ENCODE measurements at places on chromosomes 6 and 20.
A peak's percentile ranks its signal among the peaks of the same experiment; 100 is the strongest.

DNA sequence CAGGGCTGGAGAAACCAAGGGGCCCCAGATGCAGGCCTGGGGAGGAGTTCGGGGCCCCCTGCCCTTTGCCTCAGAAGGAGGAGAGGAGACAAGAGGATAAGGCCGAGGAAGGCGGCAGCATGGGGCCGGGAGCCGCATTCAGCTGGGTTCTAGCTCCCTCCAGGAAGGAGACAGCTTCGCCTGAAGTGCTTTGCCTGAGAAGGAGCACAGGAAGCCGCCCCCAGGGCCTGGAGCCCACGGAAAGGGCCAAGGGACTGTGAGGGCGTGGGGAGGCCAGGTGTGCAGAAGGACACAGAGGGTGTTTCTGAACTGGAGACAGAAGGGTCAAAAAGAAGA lies 121.4 kb downstream of the AGPAT4 start:
- peaks cover 10% of the 10 kb centered on the region for H3K36me3 ChIP-seq
- no peak for DNase-seq
- no peak overlapping the region for H3K27ac ChIP-seq
- no peak overlapping the region for H3K4me3 ChIP-seq
- H3K4me1 ChIP-seq, result no peaks in the 10 kb centered on the region

- no peak for DNase-seq
- H3K27ac ChIP-seq, result no peak overlapping the region
- H3K27me3 ChIP-seq, result no peaks in the 10 kb centered on the region
- no peaks in the 10 kb centered on the region for H3K4me1 ChIP-seq
- peaks cover 38% of the 10 kb centered on the region for H3K36me3 ChIP-seq
- no peak overlapping the region for H3K4me3 ChIP-seq
Measured at GRCh38 chr20:37737826-37738420, 44.1 kb downstream of the CTNNBL1 start.

DNA sequence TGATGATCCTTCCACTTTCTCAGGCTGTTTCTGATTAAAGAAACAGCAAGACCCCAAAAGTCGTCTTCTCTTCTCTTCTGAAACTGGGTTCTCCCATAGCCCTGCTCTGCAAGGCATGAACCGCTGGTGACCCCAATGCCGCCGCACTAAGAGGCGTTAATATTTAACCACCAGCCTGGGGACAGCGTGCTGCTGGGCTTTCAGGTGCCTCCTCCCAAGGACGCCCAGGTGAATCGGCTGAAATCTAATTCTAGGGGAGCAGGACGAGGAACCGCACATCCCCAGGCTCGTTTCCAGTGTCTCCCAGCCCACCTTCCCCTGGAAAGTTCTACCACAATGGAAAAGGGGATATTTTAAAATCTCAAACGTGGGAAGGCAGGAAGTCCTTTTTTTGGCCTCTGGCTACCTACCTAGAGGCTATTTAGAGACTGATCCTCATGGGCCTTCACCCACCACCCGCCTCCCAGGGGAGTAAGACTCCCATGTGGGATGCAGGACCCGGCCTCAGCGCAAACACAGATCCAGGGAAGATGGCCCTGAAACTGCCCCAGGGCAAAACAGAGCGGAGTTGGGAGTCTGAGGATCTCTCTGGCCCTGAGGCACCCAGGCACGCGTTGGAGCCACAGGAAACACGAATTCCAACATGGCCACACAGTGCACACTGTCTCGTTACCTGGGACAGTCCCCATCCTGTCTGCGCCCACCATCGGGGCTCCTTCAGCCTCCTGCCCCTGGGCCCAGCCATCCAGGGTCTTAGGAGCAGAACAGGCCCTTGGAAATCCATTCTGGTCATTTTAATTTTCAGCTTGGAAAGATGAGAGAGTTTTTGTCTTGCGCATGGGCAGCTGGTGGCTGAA lies 56.2 kb downstream of the BMP7 start:
- no peaks in the 10 kb centered on the region for H3K4me1 ChIP-seq
- H3K4me3 ChIP-seq, result no peak overlapping the region
- no peaks in the 10 kb centered on the region for H3K36me3 ChIP-seq
- H3K27ac ChIP-seq, result no peak overlapping the region
- H3K27me3 ChIP-seq, result no peaks in the 10 kb centered on the region

GRCh38 chr20:62313021-62313420 lies 10.2 kb downstream of the ADRM1 start:
- H3K36me3 ChIP-seq, result peaks cover 13% of the 10 kb centered on the region
- no peak overlapping the region for H3K27ac ChIP-seq
- H3K27me3 ChIP-seq, result no peaks in the 10 kb centered on the region
- no peak for DNase-seq
- H3K4me1 ChIP-seq, result no peaks in the 10 kb centered on the region
- H3K4me3 ChIP-seq, result no peak overlapping the region

DNA sequence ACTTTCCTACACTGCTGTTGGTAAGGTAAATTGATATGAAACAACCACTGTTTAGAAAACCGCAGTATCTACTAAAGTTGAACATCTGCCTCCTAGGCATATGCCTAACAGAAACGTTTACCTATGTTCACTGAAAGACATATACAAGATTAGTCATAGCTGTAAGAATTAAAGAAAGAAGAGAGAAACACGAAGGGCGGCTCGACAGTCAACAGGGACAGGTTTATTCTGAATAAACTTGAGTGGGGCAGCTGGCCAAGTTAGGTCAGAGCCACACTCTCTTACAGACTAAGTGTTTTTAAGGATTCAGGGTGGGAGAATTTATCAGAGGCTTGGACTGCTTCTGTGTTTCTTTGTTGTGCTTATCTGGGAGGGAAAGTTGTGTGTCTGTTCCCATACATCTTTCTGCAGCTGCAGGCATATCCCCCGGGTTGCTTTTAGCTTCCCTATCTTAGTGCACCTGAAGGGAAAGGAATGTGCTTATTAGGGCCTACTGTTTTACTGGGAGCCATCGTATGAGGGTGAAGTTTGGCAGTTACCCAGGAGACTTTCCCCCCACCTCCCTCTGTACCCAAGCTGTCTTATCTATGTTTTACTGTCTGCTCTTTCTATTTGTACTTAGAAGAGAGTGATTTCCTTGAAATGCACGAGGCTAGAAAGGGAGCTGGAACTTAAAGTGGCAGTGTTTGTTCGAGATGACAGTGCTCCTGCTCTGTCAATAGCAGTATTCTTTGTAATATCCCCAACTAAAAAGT lies 20.4 kb downstream of the PROCR start:
- H3K4me3 ChIP-seq, result no peak overlapping the region
- H3K27ac ChIP-seq, result no peak overlapping the region
- H3K4me1 ChIP-seq, result no peaks in the 10 kb centered on the region

DNA sequence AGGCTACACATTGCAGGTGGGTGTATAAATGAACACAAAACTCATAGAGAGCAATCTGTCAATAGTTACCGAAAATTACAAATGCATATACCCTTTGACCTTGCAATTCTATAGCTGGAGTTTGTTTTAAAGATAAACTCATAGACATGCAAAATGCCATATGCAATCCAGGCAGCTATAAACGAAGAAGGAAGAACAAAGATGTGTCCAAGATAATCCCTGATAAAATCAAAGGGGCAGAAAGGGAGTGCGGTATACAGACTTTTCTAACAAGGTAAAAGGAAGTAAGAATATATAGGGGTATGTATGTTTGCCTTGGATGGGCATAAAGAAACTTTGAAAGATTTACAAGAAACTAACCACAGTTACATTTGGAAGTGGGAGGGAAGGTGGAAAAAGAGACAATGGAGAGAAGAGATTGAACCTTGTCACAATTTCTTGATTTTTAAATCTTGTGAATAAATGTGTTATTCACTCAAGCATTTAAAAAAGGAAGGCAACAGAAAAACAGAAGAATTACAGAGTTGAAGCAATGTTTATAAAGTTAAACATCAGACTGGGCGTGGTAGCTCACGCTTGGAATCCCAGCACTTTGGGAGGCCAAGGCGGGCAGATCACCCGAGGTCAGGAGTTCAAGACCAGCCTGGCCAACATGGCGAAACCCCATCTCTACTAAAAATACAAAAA lies 29.9 kb downstream of the FAM8A1 start:
- no peaks in the 10 kb centered on the region for H3K4me1 ChIP-seq
- no peak overlapping the region for H3K27ac ChIP-seq
- no peak overlapping the region for H3K4me3 ChIP-seq
- no peaks in the 10 kb centered on the region for H3K27me3 ChIP-seq

DNA sequence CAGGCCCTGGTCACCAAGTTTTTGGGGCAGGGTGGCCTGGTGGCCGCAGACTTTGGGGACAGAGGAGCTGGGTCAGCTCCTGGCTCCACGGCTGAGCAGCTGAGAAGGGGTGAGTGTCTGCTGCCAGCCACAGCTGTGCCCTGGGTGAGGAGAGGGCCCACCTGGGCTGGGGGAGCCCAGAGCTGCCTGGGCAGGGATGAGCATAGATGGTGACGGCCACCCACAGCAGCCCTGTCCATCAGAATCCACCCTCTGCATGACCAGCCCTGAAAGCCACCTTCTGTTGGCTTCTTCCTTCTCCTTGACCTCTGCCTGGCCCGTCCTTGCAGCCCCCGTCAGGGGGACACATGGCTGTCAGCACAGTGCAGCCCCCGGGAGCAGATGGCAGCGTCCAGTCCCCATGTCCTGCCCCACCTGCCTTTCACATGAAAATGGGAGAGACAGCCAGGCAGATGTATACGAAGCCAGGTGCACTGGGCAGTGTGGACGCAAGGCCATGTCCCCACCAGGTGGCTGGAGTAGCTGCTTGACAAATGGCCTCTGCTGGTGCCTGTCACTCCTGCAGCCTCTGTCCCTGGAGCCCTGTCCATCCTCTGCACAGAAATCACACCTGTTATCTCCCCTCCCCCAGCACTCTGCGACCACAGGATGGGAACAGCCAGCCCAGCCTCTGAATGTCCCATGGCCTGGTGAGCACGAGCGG lies 220.8 kb downstream of the PREX1 start:
- DNase-seq, result no peak
- H3K27me3 ChIP-seq, result no peaks in the 10 kb centered on the region
- no peak overlapping the region for H3K4me3 ChIP-seq
- no peak overlapping the region for H3K27ac ChIP-seq
- no peaks in the 10 kb centered on the region for H3K36me3 ChIP-seq

DNA sequence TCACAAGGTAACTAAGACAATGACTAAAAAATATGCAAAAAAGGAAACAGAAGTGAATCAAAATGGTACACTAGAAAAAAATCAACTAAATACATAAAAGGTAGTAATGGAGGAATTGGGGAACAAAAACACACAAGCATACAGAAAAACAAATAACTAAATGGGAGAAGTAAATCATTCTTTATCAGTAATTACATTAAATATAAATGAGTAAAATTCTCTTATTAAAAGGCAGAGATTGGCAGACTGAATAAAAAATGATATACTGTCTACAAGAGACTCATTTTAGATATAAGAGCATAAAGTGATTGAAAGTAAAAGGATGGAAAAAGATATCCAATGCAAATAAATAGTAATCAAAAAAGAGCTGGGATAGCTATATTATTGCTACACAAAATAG lies 39.4 kb upstream of the VEGFA start:
- peaks cover 16% of the 10 kb centered on the region for H3K4me1 ChIP-seq
- H3K27me3 ChIP-seq, result no peaks in the 10 kb centered on the region
- DNase-seq, result no peak

GRCh38 chr6:10723567-10723881 lies 654 bp downstream of the TMEM14C start:
- no peak for DNase-seq
- H3K4me1 ChIP-seq, result peaks cover 6% of the 10 kb centered on the region
- H3K27me3 ChIP-seq, result no peaks in the 10 kb centered on the region
- peak overlapping the region; percentile 62 for H3K4me3 ChIP-seq
- H3K27ac ChIP-seq, result peak overlapping the region; percentile 61

GRCh38 chr6:11290027-11290426 lies 57.6 kb upstream of the NEDD9 start:
- H3K27me3 ChIP-seq, result no peaks in the 10 kb centered on the region
- no peak overlapping the region for H3K27ac ChIP-seq
- no peak overlapping the region for H3K4me3 ChIP-seq
- no peak for DNase-seq
- H3K4me1 ChIP-seq, result no peaks in the 10 kb centered on the region

DNA sequence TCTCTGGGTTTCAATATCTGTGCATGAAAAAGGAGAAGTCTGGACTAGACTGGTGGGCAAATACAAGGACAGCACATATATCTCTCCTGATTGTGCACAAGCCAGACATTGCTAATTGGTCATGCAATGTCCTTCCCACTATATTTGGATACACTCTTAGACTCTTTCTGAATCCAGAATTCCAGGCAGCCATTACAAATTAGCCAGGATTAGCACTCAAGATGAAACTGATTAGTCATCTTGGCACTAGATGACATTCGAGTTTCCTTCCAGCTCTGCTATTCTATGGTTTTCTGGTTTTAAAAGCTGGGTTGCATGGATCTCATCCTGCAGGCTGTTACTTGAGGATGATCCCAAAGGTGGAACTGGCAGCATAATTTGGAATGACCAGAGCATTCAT lies 73.2 kb downstream of the SCP2D1 start:
- no peak overlapping the region for H3K4me3 ChIP-seq
- H3K36me3 ChIP-seq, result no peaks in the 10 kb centered on the region
- no peak overlapping the region for H3K27ac ChIP-seq
- no peak for DNase-seq
- no peaks in the 10 kb centered on the region for H3K27me3 ChIP-seq

DNA sequence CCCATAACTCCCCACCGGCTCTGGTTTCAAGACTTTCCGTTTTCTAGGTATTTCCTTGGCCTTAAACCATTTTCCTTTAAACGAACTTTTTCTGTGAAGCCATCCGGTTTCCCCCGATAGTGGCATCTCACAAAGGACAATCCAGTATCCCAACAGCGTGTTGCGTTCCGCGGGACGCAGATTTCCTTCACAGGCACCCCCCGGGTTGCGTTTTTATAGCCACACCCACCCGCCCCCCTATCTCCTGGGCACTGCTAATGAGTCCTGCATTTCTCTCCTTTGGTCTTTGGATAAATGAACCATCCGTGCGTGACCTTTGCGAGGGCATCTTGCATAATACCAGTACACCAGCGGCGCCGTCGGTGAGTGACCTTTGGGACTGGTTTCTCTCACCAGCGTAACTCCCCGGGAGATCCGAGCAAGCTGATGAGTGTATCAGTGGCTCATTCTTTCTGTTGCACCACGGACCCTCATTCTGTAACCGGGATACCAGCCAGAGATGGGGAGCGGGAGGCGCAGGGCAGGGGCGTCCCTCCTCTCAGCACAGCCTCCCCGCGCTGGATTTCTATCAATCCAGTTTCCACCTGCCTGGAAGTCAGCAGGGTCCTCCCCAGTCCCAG lies 586 bp upstream of the NQO2 start:
- DNase-seq, result peak; percentile 27
- no peaks in the 10 kb centered on the region for H3K27me3 ChIP-seq
- H3K4me1 ChIP-seq, result peaks cover 17% of the 10 kb centered on the region
- H3K4me3 ChIP-seq, result peak overlapping the region; percentile 74
- peak overlapping the region; percentile 80 for H3K27ac ChIP-seq
- no peaks in the 10 kb centered on the region for H3K36me3 ChIP-seq

DNA sequence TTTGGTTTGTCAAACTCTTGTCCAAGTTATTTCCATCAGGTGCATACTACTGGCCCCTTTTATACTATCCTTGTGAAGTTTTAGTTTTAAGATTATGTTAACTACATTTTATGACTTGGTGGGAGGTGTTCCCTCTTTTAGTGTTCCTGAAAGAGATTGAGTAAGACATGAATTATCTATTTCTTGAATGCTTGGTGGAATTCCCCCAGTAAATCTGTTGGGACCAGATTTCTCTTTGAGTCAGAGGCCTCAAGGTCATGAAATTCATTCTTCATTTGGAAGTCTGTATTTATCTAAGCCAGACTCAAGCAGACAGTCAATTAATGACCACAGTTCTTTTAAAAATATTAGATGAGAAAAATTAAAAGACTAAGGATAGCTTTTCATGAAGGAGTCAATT lies 81.3 kb downstream of the MOXD1 start:
- no peak overlapping the region for H3K27ac ChIP-seq
- no peaks in the 10 kb centered on the region for H3K36me3 ChIP-seq
- no peaks in the 10 kb centered on the region for H3K27me3 ChIP-seq
- no peak overlapping the region for H3K4me3 ChIP-seq

GRCh38 chr6:31479933-31480535 lies 17.9 kb upstream of the MICB start:
- H3K4me3 ChIP-seq, result no peak overlapping the region
- DNase-seq, result no peak
- H3K4me1 ChIP-seq, result peaks cover 3% of the 10 kb centered on the region
- no peaks in the 10 kb centered on the region for H3K27me3 ChIP-seq

All from effector memory CD4-positive, alpha-beta T cell (primary cell).